ENCODE measurements at places on chromosomes 12 and 14.

GRCh38 chr12:38490941-38491340, 174.4 kb downstream of the ALG10B start:
- no peak for DNase-seq

DNA sequence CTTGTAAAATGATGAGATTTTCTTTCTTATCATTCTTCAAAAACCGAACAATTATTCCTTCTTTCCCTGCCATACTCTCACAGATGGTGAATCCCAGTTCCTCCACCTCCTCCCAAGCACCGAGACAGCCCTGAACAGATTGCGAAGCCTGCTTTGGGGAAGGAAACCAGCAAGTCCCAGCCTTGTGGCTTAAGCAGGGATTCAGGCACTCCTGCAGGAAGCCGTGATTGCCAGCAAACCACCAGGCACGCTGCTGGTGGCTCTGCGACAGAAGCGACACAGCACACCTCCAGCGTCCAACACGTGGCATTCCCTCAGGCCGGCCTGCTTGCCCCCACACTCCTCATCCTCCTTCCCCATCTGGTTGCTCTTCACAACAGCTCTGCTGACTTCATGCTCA, 237.7 kb downstream of the GXYLT1 start:
- DNase-seq = no peak

GRCh38 chr12:121970581-121971300, 50.9 kb upstream of the BCL7A start:
- no peak for DNase-seq

- DNase-seq = no peak
Measured at GRCh38 chr12:47773858-47774580, 981 bp downstream of the SLC48A1 start.

DNA sequence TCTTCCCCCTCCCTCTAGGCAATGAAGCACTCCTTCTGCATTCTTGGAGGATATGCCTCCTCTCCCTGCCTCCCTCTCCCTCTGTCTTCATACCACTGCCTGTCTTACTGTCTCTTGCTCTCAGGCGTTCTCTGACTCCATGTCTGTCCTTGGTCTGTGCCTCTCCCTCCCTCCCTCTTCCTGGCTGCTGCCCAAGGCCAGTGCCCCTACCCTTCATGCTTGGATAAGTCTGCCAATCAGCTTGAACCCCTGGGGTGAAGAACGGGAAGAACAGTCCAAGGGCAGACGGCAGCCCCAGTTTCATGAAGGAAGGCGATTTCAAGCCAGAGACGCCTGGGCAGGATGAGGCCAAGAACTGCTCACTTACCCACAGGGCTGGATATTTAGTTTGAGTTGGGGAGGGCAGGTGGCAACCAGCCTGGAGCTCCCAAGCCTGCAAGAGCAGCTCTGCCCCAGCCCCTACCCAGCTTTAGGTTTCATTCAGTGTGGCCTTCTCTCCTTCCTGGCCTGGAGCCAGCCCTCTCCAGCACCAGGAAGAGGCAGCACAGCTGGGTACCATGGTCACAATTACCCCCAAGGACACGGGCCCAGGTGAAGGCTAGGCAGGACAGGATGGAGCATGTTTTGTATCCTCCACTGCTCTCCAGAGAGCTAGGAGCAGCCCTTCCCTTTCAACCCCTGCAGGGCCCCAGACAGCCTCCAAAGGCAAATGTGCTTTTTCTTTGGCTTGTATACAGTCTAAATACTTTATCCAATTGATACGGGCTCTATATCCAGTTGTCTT, 35.8 kb upstream of the LTBP2 start:
- no peak for DNase-seq

GRCh38 chr12:10466311-10466710, 13.1 kb upstream of the KLRC1 start:
- DNase-seq = no peak

DNA sequence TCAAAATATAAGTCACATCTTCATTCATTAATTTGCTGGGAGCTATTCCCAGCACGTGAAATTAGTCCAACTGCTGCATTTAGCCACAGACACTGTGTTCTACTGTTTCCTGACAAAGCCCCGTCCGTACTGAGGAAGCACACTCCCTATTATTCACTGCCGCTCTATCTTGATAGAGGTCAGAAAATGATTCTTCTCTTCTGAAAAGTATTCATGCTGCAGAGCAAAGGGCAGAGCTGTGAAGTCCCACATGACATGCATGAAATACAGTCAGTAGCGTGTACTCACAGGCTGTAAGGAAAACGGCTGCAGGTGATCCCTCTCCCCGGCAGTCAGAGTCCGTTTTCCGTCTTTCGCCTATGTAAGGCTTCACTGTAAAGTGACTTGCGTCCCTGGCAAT, 302.5 kb upstream of the FKBP4 start:
- no peak for DNase-seq

Data from activated naive CD8-positive, alpha-beta T cell treated with anti-CD3 and anti-CD28 coated beads, Interleukin-2, amount 50 U/mL, for 24 hours (primary cell).